ENCODE measurements at places on chromosomes 6 and 20.

DNA sequence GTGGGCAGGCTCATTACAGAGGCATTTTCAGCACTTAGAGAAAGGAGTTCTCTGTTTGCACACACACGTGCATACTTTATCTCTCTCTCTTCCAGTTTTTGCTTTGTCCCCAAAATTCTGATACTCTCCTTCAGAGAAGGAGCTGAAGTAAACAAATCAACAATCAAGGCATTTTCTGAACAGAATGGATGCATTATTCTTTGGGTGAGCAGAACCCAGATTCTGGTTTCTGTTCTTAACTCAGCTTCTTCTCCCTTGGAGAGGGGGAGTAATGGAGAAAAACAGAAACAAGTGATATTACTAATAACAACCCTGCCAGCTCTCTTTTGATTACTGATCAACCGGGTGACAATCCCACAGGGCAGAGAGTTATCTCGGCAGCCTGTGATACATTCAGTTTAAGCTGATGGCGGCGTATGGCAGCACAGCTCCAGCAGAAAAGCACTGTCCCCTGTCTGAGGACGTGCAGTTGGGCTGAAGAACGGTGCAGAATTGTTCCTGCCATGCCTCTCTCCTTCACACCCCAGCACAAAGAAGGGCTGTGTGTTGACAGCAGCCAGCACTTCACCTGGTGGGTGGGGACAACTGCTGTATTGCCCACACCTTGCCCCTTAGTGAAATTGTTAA is 47.3 kb upstream of the SASH1 start:
- peaks cover 3% of the 10 kb centered on the region for H3K27me3 ChIP-seq
- no peak for DNase-seq
- no peaks in the 10 kb centered on the region for H3K4me1 ChIP-seq
- no peaks in the 10 kb centered on the region for H3K36me3 ChIP-seq
- H3K4me3 ChIP-seq: no peak overlapping the region

DNA sequence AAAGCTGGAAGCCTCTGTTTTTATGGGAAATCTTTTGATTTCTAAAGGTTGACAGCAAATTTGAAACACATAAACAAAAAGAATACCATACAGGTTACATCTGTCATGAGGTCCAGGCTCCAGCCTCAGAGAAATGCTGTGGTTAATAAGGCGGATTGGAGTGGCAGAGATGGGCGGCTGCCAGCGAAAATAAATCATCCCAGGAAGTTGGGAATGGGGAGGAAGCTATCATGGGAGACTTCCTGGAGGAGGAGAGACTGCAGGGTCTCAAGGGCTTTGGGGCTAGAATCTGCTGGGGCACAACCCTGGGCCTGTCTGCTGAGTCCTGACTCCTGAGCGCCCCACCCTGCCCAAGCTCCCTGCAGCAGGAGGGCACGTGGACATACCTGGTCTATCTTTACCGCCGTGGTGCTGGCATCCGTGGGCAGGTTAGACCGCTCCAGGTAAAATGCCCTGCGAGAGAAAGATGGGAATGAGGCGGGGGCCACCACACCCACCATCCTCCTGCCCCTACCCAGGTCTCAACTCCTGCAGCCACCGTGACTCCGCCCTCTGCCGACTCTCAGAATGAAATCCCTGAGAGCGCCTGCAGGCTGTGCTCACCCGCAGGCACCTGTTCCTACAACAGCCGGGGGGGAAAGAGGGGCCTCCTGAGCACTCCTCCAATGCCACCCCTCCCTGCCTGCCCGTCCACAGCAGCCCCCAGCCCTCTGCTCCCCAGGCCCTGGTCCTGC is 197.3 kb downstream of the PREX1 start:
- H3K4me1 ChIP-seq: peaks cover 8% of the 10 kb centered on the region
- peaks cover 67% of the 10 kb centered on the region for H3K36me3 ChIP-seq
- H3K4me3 ChIP-seq: no peak overlapping the region
- H3K27me3 ChIP-seq: no peaks in the 10 kb centered on the region
- H3K27ac ChIP-seq: no peak overlapping the region
- no peak for DNase-seq

DNA sequence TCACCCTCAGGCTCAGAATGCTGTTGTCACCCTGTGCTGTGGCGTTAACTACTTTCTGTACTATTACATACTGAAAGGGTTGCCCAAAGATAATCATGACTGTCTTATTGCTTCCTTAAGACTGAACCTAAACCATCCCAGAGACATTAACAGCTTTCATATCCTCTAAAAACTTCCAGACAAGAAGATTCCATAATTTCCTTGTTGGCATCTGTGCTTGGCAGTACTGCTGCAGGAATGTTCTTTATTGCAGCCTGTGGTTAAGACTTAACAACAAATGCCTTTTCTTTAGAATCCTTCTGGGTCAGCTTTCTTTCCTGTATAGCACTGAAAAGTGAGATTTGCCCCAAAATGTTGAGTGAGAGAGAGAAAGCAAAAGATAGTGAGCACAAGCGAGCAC is 109.7 kb downstream of the GJA10 start:
- no peaks in the 10 kb centered on the region for H3K27me3 ChIP-seq
- H3K27ac ChIP-seq: no peak overlapping the region
- no peak overlapping the region for H3K4me3 ChIP-seq
- DNase-seq: no peak

DNA sequence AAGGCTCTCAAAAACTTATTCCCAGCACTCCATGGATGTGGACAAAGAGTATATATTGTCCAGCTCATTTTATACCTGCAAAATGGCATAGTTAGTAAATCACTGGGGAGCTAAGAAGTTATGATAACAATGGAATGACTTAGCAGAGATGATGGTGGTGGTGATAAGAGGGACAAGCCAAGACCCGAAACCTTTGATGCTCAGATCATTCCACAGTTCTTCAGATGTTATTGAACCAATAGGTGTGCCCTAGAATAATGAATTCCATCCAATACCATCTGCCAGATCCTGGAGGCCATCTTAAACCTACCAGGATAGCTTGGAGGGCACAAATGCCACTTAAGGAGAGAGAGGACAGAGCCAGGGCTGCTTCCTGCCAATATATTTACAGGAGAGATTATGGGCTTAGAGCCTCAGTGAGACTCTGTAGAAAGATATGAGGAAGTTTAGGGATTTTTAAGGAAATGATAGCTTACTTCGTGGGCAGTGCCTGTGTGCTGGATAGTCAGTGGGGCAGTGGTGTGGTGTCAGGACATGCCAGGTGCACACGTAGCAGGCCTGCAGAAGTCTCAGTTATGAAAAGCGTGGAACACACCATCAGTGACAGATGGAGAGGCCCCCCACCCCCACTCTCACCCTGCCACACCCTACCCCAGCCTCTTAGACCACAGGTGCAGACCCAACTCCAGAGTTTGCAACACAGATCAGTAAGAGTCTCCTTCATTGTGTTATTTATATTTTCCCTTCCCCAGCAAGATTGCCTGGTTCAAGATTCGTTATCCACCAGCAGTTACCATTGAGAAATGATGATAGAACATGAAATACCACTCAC is 209.7 kb upstream of the SUPT3H start:
- no peaks in the 10 kb centered on the region for H3K36me3 ChIP-seq
- peaks cover 22% of the 10 kb centered on the region for H3K4me1 ChIP-seq
- H3K4me3 ChIP-seq: no peak overlapping the region
- H3K27me3 ChIP-seq: peaks cover 13% of the 10 kb centered on the region
- peak overlapping the region; percentile 1 for H3K27ac ChIP-seq

DNA sequence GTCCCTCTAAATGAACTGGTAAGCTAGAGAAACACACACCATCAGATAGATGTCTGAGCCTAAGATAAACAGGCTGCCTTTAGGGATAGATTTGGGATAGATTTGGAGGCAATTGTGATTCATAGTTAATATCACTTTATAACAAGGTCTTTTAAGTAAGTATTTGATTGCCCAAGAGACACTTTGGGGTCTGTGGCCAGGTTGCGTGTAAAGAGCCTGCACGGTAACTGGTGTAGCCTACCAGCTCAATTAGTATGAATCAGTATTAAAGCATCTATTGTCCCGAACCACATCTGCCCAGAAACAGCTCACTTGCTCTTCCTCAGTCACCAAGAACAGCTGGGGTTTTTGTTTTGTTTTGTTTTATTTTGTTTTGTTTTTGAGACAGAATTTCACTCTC is 193.3 kb downstream of the SASH1 start:
- H3K36me3 ChIP-seq: peaks cover 2% of the 10 kb centered on the region
- DNase-seq: no peak
- H3K4me3 ChIP-seq: no peak overlapping the region
- peaks cover 18% of the 10 kb centered on the region for H3K27me3 ChIP-seq
- no peak overlapping the region for H3K27ac ChIP-seq

- H3K27me3 ChIP-seq: no peaks in the 10 kb centered on the region
- peak overlapping the region; percentile 95 for H3K27ac ChIP-seq
- H3K4me3 ChIP-seq: peak overlapping the region; percentile 82
- H3K4me1 ChIP-seq: peaks cover 28% of the 10 kb centered on the region
- no peak for DNase-seq
- H3K36me3 ChIP-seq: peaks cover 6% of the 10 kb centered on the region
Measured at GRCh38 chr6:159727717-159728445, 575 bp downstream of the WTAP start.

GRCh38 chr6:30441171-30441570 is 48.1 kb upstream of the HLA-E start:
- no peak for DNase-seq
- H3K4me3 ChIP-seq: no peak overlapping the region
- H3K27ac ChIP-seq: no peak overlapping the region
- H3K4me1 ChIP-seq: peaks cover 3% of the 10 kb centered on the region
- H3K27me3 ChIP-seq: peaks cover 72% of the 10 kb centered on the region

DNA sequence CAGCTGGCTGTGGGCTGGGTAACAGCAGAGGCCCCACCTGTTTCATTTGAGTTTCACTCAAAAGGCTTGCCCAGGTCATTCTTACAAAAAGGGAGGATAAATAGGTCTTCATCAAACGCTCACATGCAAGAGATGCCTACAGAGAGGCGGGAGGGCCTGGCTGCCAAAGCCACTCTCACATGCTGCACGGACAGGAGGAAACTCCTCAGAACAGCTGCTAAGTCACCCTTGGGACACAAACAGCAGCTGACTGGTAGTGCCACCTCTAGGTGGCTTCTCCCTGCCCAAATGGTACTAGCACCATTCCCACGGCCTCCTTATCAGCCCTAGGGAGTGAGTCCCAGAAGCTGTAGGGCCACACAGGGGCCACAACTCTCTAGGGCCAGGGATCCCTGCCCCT is 23.8 kb downstream of the SLC22A23 start:
- peaks cover 27% of the 10 kb centered on the region for H3K27me3 ChIP-seq
- DNase-seq: no peak
- no peak overlapping the region for H3K27ac ChIP-seq
- no peaks in the 10 kb centered on the region for H3K36me3 ChIP-seq
- H3K4me3 ChIP-seq: no peak overlapping the region
- H3K4me1 ChIP-seq: no peaks in the 10 kb centered on the region

- DNase-seq: no peak
- no peaks in the 10 kb centered on the region for H3K36me3 ChIP-seq
- no peak overlapping the region for H3K4me3 ChIP-seq
- H3K27ac ChIP-seq: no peak overlapping the region
Measured at GRCh38 chr6:120903836-120904235, 430.4 kb downstream of the TBC1D32 start.

DNA sequence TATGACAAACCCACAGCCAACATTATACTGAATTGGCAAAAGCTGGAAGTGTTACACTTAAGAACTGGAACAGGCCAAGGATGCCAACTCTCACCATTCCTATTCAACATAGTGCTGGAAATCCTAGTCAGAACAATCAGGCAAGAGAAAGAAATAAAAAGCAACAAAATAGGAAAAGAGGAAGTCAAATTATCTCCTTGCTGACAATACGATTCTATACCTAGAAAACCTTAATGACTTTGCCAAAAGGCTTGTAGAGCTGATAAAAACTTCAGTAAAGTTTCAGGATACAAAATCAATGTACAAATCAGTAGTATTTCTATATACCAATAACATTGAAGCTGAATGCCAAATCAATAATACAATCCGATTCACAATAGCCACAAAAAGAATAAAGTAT is 32.4 kb downstream of the OR5V1 start:
- H3K36me3 ChIP-seq: no peaks in the 10 kb centered on the region
- no peak overlapping the region for H3K27ac ChIP-seq
- no peak for DNase-seq
- no peak overlapping the region for H3K4me3 ChIP-seq

GRCh38 chr6:25404693-25405169 is 125.6 kb downstream of the CARMIL1 start:
- H3K27ac ChIP-seq: peak overlapping the region; percentile 72
- no peaks in the 10 kb centered on the region for H3K27me3 ChIP-seq
- H3K4me3 ChIP-seq: no peak overlapping the region
- no peaks in the 10 kb centered on the region for H3K36me3 ChIP-seq

DNA sequence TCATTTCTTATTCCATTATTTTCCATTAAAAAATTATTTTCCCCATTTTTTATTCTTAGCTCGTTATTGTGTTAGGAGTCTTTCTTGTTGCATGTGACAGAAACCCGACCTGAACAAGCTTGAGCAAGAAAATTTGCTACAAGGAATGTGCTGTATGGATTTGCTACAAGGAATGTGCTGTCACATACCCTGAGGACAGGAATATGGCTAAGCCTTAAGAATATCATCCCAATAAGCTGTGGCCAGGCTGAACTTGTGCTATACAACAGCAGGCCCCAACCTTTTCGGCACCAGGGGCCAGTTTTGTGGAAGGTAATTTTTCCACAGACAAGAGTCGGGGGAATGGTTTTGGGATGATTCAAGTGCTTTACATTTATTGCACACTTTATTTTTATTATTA is 114.0 kb downstream of the TRMT11 start:
- DNase-seq: no peak
- H3K4me1 ChIP-seq: peaks cover 4% of the 10 kb centered on the region
- H3K36me3 ChIP-seq: peaks cover 26% of the 10 kb centered on the region
- H3K27ac ChIP-seq: no peak overlapping the region
- H3K27me3 ChIP-seq: no peaks in the 10 kb centered on the region

- H3K4me3 ChIP-seq: no peak overlapping the region
- peaks cover 7% of the 10 kb centered on the region for H3K27me3 ChIP-seq
- DNase-seq: peak; percentile 72
- peaks cover 42% of the 10 kb centered on the region for H3K4me1 ChIP-seq
- H3K36me3 ChIP-seq: no peaks in the 10 kb centered on the region
Measured at GRCh38 chr6:159134701-159135364, 34.4 kb upstream of the FNDC1 start.

DNA sequence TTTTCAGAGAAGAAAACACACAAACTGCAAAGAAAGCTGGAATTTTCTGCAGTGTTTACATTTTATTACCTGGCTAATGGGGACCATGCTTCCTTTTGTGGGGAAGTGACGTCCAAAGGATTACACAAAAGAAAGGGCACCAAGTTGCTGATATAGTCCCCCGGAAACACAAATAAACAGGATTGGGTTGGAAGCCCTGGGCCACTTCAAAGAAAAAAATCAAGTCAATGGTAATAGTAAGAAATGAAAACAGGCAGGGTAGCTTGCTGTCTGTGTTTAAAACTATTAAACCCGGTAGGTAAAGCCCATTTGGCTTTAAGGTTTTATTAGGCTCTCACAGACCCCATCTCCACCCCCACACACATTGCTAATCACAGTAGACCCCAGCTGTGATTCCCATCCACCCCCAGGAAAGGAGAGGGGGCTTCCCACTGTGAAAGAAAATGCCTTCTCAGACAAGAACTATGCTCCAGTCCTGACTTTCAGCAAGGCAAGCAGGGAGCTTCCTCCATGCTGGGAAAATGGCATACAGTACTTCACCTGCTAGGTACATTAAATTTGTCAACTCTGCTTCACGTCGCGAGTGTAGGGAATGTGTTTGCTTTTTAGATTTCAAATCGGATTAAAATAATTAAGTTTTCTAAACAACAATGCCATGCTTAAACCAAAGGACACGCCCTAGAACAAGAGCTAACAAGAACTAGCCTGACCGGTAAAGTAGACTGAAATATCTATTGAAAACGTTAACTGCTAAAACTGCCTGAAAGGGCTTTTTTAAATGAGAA is 1.1 kb downstream of the PERP start:
- no peak overlapping the region for H3K4me3 ChIP-seq
- H3K27ac ChIP-seq: no peak overlapping the region
- H3K27me3 ChIP-seq: peaks cover 64% of the 10 kb centered on the region
- peaks cover 16% of the 10 kb centered on the region for H3K4me1 ChIP-seq
- no peaks in the 10 kb centered on the region for H3K36me3 ChIP-seq
